ENCODE measurements at places on chromosomes 2 and 18. TPM values are rescaled to one million over a fixed set of nuclear protein-coding genes. Genes with fewer than 3 reads are reported as not detected.
A peak's percentile ranks its signal among the peaks of the same experiment; 100 is the strongest.

- peak; percentile 25 for DNase-seq
Measured at GRCh38 chr2:128438091-128438490, 119.4 kb upstream of the HS6ST1 start.

DNA sequence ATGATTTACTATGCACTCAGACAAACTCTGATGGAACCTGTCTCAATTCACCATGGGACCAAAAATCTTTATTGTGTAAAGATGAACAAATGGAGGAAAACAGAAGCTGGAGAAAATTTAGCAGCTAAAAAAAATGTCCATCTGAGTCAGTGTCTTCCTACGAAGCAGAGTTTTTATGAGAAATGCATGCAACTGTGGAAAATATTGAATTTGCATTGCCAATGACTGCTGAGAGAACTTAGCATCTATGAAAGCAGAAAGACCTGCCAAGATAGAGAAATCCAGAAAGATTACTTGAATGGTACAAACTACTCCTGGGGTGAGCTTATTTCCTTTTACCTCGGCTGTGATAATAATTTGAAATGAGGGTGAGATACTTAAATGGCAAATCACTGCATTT is 289.7 kb upstream of the GCFC2 start:
- DNase-seq: no peak

GRCh38 chr2:27756544-27757498 is 14.7 kb upstream of the MRPL33 start:
- DNase-seq: no peak

DNA sequence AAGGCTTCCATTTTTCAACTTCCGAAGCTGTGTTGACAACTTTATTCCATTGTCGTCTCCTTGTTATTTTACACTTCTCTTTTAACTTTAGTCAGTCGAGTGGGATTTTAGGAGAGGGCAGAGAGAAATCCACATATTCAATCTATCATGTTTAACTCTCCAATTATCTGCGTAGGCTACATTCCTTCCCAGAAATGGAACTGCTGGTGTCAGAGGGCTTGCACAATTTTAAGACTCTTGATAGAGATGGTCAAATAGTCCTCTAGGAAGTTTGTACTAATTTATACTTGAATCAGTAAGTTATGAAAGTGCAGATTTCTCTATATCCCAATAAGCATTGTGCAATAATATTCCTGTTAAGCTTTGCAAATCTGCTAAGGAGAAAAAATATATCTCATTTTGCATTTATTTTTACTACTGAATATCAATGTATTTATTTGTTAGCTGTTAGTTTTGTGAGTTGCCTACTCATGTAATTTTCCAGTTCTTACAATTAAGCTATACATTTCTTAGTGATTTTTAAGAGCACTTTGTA is 95.6 kb downstream of the CYP26B1 start:
- DNase-seq: no peak

- no peak for DNase-seq
Measured at GRCh38 chr18:8797206-8797605, 91.8 kb downstream of the MTCL1 start.

DNA sequence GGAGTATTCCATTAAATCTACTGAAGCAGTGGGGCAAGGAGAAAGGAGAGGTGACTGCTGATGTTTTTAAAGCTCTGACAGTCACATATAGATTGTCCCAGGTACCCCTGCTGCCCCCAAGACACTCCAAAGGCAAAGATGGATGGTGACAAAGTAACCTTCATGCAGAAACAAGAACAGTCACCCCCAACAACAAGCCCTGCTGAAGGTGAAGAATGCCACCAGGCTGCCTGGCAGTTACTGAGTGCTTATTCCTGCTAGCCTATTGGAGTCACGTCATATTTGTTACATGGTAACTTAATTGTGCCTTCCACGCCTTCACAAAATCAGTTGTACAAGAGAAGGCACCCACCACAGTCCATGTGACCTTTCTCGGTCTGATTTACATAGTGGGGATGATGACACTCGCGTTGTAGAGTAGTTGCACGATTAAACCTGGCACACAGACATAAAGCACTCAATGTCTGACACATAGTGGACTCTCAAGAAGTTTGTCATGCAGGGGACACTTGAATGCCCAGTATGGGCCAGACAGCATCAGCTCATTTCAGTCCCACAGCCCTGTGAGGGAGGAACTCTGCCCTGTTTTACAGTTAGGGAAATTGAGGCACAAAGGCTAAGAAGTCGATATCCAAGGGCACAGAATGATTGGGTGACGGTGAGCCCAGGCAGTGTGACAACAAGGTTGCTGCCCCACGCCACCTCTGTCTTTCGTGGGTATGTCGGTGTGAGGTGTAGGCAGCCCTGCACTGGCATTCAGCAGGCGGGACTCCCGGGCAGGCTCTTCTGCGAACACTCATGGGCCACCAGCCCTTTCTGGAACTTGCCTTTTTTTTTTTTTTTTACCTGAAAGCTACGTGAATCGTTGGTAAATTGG is 62.7 kb downstream of the ZCCHC2 start:
- DNase-seq: peak; percentile 47

- no peak for DNase-seq
Measured at GRCh38 chr2:9174771-9175437, 31.7 kb upstream of the ASAP2 start.

DNA sequence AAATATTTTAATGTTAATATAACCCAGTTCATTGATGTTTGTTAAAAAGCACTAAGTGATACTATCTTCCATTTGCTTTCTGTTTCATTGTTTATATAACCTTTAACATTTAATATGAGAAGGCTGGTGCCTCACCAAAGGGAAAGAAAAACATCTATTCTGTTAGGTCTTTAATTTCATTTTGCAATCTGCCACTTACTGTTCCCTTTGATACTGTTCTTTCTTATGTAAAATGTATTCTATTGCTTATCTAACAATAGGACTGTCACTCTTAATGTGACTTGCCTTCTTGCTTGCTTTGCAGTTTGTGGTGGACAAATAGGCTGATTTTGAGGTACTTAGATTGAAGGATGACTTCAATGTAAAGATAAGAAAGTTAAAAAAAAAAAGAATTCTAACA is 1666.1 kb upstream of the DDX18 start:
- no peak for DNase-seq

The SLC5A7 gene
- total RNA-seq: not detected

The TTC39C gene
- total RNA-seq: 46.2 TPM
